ENCODE measurements at places on chromosomes 6 and 20. TPM values are rescaled to one million over a fixed set of nuclear protein-coding genes. Genes with fewer than 3 reads are reported as not detected.
A peak's percentile ranks its signal among the peaks of the same experiment; 100 is the strongest.

- peak; percentile 76 for DNase-seq
Observed at GRCh38 chr6:33744001-33744848, 2.5 kb downstream of the IP6K3 start.

DNA sequence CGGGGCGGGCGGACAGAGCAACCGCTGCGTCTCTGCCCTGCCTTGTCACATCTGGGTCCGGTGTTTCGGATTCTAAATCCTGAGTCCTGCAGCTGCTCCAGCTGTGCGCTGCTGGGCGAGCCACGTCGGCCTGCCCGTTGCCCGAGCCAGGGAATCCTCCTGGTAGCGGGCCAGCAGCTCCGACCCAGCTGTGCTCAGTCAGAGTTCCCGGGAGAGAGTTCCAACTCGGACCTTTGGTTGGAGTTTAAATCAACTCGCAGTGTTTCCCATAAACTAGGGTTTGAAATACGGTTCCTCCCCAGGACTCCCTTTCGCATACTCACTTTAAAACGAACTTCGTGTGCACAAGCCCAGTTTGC, 315 bp upstream of the PDE10A start:
- DNase-seq: no peak

The WFDC2 gene
- not detected for total RNA-seq

The SNAP25 gene
- total RNA-seq: 9.3 TPM

The FAXC gene
- 0.16 TPM for total RNA-seq

Data from right atrium auricular region (tissue), 2 donors.